ENCODE measurements at places on chromosomes 6 and 20. TPM values are rescaled to one million over a fixed set of nuclear protein-coding genes. Genes with fewer than 3 reads are reported as not detected.

HLA-DMB gene
- total RNA-seq = 2.7 TPM

- no peak for ATAC-seq
Observed at GRCh38 chr6:55759536-55759935, 115.9 kb downstream of the BMP5 start.

DNA sequence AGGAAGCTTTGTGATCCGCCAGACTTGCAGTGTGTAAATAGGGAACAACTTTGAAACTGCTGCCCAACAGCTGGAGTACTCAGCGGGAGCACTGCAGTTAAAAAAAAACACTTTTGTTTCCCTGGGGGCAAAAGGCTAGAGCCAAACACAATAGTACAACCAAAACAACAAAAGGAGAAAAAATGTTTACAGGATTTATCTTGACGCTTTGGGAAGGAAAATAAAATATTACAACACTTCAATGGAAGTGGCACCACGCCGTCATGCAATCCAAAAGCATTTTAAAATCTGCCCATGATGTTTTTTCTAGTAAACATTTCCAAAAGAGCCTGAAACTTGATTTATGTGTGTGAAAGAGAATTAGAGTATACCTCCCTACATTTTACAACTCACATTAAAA is 26.0 kb downstream of the PTPRK start:
- ATAC-seq = no peak

DNA sequence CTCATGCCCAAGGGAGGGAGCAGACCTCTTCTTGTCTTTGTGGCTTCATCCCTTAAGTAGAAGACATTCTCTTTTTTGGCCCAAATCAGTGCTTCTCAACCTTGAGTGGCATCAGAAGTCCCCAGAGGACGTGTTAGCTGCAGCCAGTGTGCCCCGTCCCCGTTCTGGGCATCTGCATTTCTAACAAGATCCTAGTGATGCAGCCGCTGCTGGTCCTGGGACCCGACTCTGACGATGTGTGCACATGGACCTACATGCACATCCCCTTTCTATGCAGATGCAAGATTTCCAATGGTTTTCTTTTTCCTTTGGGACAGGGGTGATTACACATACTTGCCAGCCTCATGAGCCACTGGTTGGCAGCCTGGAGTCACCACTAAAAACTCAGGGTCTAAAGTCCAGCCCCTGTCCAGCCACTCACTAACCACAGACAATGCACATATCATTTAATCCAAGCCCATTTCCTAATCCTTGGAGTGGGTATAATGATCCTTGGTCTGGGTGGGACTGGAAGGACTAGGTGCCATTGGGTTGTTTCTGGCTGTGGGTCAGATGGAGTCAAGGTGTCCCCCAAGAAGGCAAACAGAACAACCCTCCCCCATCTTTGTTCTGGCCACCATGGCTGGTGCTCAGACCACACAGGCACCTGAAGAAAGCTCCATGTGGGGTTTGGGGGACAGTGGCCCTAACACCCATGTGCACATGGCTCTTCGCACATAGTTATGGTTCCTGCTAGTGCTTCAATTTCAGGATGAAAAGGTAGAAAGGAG is 6.4 kb downstream of the ACSS1 start:
- no peak for ATAC-seq

CENPW gene
- total RNA-seq = 49.4 TPM

- ATAC-seq = no peak
Observed at GRCh38 chr6:159829526-159829925, 29.4 kb downstream of the PNLDC1 start.

- no peak for ATAC-seq
Observed at GRCh38 chr6:64483956-64484499, 848.4 kb downstream of the PHF3 start.

MUCL3 gene
- total RNA-seq = not detected

- no peak for ATAC-seq
Observed at GRCh38 chr6:81138236-81138635, 614.2 kb downstream of the TENT5A start.

DNA sequence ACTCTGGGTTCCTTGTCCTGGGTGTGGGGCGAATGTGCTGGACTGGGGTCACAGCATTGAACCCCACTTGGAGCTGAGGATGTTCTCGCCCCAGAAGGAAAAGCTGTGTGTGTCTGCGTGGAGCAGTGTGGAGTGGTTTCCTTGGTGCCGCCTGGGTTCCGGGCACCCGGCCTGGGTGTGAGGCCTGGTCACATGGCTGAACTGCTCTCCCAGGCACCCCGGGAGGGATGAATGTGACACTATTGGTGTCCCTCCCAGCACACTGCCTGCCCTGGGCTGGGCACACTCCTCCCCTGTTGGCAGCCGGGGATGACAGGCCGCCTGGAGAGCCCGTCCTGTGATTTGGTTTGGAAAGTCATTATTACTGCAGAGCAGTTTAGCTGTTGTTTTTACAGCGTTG is 12.3 kb downstream of the MYT1 start:
- ATAC-seq = no peak

PRDM1 gene
- total RNA-seq = 138 TPM

SLC22A3 gene
- 0.11 TPM for total RNA-seq

GRCh38 chr6:44858998-44859397 is 469.1 kb upstream of the RUNX2 start:
- ATAC-seq = no peak

DNA sequence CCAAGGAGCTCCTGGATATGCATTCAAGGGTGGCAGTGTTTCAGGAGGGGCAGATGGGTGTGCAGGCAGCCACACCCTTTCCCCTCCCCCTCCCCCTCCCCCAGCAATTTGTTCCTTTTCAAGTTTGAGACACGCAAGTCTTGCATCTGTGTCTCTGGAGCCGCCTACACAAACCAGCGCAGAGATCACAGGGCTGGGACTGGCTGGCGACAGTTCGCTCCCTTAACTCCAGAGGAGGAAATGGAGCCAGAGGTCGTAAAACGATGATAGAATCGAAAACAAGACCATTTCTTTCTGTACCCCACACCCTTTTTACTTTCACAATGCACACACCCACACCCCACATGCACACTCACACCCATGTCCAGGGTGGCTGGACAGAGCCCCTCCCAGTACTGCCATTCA is 163.1 kb downstream of the LY86 start:
- peak; percentile 40 for ATAC-seq

ARFGEF3 gene
- total RNA-seq = 8.0 TPM

GRCh38 chr6:166152660-166153059 is 15.0 kb downstream of the TBXT start:
- no peak for ATAC-seq

- no peak for ATAC-seq
Observed at GRCh38 chr20:61874421-61875068, 191.1 kb downstream of the TAF4 start.

- no peak for ATAC-seq
Observed at GRCh38 chr20:61968036-61968810, 97.5 kb downstream of the TAF4 start.

- ATAC-seq = peak; percentile 79
Observed at GRCh38 chr6:107763946-107764345, 60.2 kb downstream of the SCML4 start.

GRCh38 chr6:87767478-87767877 is 65.4 kb upstream of the AKIRIN2 start:
- no peak for ATAC-seq

- no peak for ATAC-seq
Observed at GRCh38 chr20:11738852-11739251, 178.8 kb upstream of the BTBD3 start.

HSPA1L gene
- 2.7 TPM for total RNA-seq

FLOT1 gene
- total RNA-seq = 161 TPM

PBOV1 gene
- total RNA-seq = not detected

GRCh38 chr20:57205606-57206219 is 60.7 kb downstream of the BMP7 start:
- ATAC-seq = no peak

FAM217A gene
- not detected for total RNA-seq

GPLD1 gene
- 0.73 TPM for total RNA-seq

DNA sequence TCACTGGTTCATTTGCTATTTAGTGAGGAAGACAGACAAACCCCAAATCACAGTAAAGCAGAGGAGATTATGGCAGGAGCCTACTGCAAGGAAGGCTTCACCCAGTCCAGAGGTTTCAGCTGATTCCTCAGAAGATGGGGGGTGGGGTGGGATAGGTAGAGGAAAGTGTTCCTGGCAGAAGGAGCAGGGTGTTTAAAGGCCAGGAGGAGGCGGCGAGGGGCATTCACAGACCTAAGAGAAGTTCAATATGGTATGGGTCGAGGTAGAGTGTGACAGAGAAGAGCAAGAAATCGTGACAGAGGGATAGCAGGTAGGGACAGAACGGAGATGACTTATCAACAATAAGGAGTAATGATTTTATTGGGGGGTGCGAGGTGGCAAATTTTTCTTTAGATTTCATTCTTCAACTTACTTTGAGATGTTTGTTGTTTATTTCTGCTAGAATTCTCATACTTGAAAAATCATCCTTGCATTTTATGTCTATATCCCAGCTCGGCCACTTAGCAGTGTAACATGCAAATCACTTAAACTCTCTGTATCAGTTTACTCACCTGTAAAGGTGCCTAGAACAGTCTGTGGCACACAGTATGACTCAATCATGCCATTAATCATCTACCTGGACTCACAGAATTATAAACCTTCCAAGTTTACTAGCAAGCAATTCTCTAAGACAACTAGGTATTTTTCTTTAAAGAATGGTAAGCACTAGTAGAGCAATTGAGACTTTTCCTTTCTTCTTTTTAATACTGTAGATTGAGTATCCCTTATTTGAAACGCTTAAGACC is 176.7 kb downstream of the REV3L start:
- ATAC-seq = no peak

Data from activated T-helper 17 cell treated with anti-CD3 and anti-CD28 coated beads, Interleukin-2, amount 50 U/mL, for 72 hours (primary cell).